CD4-positive, alpha-beta T cell treated with Interleukin-15 for 4 hours (primary cell): ENCODE measurements at places on chromosomes 3 and 15.

DNA sequence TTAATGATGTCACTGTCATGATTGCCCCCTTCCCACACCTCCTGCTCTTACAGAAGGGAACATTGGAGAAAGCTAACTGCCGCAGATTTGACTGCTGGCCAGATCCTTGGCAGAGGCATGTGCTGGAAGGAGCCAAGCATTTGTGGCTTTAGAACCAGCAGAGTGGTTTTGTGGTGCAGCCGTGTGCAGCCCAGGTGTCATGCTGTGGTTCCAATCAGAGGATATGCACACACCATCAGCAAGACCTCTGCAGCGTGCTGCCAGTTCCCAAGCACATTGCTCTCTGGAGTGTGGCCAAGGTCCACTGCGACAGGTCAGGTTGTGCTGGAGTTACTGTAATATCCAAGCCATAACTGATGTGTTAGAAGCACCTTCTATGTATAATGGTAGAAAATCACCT, 61.6 kb downstream of the OTOL1 start:
- DNase-seq = no peak

GRCh38 chr3:131072099-131072559, 45.5 kb downstream of the NEK11 start:
- no peak for DNase-seq

DNA sequence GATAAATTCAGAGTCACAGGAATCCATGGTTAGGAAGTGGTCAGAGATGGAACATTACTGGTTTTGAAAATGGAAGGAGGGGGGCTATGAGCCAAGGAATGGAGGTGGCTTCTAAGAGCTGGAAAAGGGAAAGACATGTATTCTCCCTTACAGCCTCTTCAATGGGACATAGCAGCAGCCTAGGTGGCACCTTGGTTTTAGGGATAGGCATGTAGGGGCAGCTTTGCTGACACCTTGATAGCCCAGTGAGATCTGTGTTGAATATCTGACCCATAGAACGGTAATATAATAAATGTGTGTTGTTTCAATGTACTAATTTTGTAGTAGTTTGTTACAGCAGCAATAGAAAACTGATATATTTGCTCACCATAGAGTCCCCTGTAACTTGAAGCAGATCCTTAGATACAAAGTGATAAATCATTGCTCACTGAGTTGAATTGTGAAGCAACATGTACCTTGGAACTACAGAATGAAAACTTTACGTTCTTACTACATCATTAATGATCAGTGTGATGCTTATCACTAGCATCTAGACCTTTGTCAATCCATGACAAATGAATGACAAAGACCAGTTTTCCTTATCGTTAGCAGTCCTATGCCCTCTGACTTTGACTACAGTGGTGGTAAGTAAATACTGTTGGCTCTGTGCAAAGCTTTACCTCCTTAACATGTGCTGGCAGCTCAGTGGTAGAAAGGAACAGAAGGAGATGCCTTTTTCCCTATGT, 53.8 kb downstream of the TMEM45A start:
- DNase-seq = no peak

DNA sequence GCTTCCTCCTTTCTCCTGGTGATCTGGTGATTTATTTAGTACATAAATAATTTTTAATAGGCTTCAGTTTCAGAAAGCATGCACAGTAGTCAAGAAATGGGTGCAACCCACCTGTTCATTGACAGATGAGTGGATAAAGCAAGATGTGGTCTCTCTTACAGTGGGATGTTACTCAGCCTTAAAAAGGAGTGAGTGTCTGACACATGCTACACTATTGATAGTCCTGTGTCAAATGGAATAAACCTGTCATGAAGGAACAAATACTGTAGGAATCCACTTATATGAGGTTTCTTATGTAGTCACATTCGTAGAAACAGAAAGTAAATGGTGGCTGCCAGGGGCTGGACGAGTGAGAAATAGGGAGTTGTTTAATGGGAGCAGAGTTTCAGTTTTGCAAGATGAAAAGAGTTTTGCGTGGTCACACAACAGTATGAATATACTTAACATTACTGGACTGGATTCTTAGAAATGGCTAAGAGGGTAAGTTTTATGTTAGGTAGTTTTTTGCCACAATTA, 56.0 kb upstream of the PPARG start:
- no peak for DNase-seq

- DNase-seq = peak; percentile 24
Measured at GRCh38 chr3:12999147-13000140, 73.8 kb downstream of the IQSEC1 start.

DNA sequence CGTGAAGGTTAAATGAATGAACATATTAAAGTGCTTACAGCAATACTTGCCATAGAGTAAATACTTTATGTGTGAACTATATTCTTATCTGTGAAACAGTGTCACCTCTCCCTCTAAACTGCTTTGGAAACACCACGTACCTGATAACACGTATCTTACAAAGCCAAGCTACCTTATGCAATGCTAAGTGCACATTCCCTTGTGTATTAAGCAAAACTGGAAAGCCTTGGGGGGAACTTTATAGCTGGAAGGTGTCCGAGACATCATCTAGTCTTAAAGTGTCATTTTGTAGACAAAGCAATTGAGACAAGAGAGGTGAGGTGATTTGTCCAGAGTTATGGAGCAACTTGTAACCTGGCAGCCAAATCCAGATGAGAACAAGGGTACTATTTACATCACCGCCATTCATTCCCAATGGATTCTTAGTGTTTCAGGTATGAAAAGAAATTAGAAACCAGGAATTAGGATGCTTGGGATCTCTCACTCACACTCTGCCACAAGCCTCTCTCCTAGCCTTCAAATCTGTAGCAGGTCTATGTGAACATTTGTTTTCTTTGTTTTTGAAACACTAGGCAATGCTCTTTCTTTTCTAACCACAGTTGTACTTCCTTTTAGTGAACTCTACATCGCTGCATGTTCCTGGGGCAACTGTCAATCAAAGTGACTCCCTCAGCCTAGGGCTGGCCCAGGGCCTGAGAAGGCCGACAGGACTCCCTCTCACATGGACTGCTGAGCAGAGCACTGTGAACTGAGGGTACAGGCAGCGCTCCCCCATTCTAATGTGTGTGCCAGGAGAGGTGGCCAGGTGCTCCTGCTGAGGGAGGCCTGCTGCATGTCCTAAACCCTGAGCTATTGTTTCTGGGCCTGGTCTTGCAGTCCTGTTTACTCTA, 13.9 kb upstream of the MGLL start:
- DNase-seq = no peak

- DNase-seq = no peak
Measured at GRCh38 chr3:72246685-72247084, 461.7 kb upstream of the PROK2 start.

GRCh38 chr3:82044930-82045705, 283.7 kb upstream of the GBE1 start:
- DNase-seq = no peak

DNA sequence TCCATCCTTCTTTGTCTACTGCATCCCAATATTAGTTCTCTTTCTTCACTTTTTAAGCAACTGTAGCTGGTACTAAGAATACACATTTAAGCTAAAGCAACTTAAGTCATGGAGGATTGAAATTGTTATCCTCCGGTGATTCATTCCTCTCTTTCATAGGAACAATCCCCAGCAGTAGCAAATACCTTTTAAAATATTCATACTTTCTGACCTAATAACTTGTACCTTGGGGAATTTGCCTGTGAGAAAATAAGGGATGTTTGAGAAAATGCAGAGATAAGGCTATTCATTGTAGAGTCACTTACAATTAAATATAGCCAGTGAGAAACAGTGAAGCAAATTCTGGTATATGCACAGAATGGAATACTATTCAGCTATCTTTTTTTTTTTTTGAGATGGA, 66.0 kb downstream of the VPS13C start:
- no peak for DNase-seq

- no peak for DNase-seq
Measured at GRCh38 chr3:195352895-195353488, 82.0 kb upstream of the XXYLT1 start.

DNA sequence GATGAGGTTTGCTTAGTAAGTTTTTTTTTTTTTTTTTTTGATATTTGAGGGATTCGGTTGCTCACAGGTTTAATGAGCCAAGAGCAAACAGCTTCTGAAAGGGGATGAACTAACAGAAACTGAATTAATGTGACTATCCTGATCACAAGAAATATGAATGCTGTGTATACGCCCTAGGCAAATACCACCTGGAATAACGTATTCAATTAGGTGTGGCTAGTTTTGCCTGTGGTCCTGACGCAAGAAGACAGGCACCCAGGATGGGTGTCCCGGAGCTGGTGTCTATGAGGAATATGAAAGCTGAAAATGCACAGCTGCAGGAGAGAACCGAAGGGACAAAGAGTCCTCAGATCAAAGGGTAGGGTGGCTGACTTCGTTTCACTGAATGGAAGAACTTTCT, 14.6 kb downstream of the LSG1 start:
- no peak for DNase-seq

DNA sequence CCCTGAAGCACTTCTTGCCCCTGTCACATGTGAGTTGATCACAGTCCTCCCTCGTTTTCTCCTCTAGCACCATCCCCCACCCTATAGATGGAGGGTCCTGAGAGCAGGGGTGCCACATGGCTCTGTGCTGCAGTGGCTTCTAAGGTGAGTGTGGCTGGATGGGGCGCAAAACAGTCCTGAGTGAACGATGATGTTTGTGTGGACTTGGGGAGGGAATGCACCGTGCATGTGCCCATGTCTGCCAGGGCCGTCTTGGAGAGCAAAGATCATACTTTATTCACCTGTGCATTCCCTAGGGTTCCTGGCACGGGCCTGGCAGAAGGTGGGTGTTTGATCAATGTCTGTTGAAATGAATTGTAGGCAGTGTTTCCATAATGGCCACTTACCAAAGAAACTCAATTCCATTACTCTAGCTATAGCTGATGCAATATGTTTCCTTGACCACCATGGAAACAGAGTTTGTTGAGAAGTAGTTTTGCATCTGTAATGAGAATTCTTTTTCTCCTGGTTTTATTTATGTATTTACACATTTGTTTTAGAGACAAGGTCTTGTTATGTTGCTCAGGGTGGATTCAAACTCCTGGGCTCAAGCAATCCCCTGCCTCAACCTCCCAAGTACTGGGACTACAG, 58.0 kb downstream of the ABTB1 start:
- DNase-seq = no peak

- no peak for DNase-seq
Measured at GRCh38 chr3:136055491-136055890, 90.0 kb downstream of the PPP2R3A start.

DNA sequence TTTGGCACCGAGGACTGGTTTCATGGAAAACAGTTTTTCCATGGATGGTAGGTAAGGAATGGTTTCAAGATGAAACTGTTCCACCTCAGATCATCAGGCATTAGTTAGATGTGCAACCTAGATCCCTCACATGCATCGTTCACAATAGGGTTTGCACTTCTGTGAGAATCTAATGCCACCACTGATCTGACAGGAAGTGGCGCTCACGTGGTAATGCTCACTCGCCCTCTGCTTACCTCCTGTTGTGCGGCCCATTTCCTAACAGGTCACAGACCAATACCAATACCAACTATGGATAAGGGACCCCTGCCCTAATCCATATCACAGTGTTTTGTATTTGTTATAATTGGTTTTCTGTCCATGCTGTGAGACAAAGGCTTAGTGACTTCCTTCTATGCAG, 58.9 kb downstream of the SLMAP start:
- DNase-seq = peak; percentile 48

- DNase-seq = no peak
Measured at GRCh38 chr3:159609625-159610024, 379.0 kb upstream of the IL12A start.

- peak; percentile 4 for DNase-seq
Measured at GRCh38 chr3:169748670-169749069, 16.2 kb downstream of the TERC start.

DNA sequence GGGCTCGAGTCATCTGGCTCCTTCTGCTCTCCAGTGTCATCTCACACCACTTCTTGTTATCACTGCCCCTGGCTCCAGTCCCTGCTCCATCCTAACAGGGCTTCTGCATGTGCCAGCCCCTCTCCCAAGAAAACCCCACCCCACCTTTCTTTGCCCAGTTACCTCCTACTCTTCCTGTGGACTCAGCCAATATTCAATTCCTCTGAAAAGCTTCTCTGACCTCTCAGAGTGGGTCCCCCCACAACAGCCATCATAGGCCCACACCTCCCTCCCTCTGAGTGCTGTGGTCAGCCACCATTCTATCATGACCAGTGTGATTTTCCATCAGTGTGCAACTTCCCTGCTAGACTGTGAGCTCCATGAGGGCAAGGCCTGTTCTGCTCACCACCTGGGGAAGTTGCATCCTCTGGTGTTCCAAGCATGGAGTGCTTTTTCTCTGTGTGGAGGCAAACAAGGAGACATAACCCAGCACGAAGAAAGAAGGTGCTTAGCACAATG, 71.6 kb downstream of the ADCY5 start:
- DNase-seq = no peak

DNA sequence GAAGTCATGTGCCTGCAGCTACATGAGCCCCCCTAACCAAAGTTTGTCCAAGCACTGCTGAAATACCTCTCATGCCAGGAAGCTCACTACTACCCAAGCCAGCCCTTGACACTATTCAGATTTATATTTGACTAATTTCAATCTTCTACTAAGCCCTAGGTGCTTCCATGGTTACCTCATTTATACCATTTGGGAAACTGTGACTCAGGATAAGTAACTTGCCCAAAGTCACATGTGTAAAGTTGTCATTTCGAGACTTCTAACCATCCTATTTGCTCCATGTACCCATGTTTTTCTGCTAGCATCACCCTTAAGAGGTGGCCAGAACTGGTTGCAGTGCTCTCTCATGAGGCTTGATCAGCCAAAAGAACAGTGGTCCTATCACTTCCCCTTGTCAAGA, 20.7 kb upstream of the TIMP4 start:
- no peak for DNase-seq

GRCh38 chr15:74426404-74427281, 7.1 kb downstream of the SEMA7A start:
- no peak for DNase-seq

DNA sequence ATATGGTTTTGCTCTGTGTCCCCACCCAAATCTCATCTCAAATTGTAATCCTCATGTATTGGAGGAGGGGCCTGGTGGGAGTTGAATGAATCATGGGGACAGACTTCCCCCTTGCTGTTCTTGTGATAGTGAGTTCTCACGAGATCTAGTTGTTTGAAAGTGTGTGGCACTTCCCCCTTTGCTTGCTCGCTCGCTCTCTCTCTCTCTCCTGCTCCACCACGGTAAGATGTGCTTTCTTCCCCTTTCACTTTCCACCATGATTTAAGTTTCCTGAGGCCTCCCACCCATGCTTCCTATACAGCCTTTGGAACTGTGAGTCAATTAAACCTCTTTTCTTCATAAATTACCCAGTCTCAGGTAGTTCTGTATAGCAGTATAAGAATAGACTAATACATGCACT, 60.7 kb downstream of the GSK3B start:
- DNase-seq = no peak

GRCh38 chr15:46670258-46670657, 1035.4 kb downstream of the SQOR start:
- no peak for DNase-seq

- no peak for DNase-seq
Measured at GRCh38 chr15:61076598-61077170, 152.4 kb downstream of the RORA start.

- DNase-seq = no peak
Measured at GRCh38 chr3:182957676-182958266, 22.6 kb downstream of the DCUN1D1 start.

- no peak for DNase-seq
Measured at GRCh38 chr3:155661760-155662159, 83.1 kb downstream of the PLCH1 start.
